ENCODE measurements at places on chromosomes 5 and 9.

- no peak overlapping the region for H3K4me3 ChIP-seq
- H3K36me3 ChIP-seq, result no peaks in the 10 kb centered on the region
- peak overlapping the region; percentile 94 for H3K27ac ChIP-seq
- no peaks in the 10 kb centered on the region for H3K27me3 ChIP-seq
These were observed 3.1 kb upstream of the STOM start for GRCh38 chr9:121373011-121373729.

DNA sequence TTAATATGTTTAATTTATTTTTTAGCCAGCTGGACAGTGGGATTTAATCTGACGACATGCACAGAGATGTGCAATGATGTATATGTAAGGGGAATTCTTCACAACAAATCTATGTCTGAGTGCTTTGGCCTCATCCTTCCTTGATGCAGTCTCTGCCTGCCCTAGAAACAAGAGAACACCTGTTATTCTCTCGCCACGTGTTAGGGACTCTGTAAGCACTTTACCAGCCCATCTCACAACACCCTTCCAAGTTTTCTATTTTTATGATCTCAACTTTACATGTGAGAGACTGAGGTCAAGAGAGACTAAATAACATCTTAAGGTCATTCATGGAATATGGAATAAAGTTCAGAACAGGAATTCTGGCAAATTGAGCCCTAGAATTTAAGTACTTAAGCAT, 123.0 kb upstream of the GAS1 start:
- H3K27ac ChIP-seq, result no peak overlapping the region
- H3K27me3 ChIP-seq, result no peaks in the 10 kb centered on the region
- H3K4me3 ChIP-seq, result no peak overlapping the region
- H3K4me1 ChIP-seq, result peaks cover 19% of the 10 kb centered on the region
- H3K36me3 ChIP-seq, result no peaks in the 10 kb centered on the region

DNA sequence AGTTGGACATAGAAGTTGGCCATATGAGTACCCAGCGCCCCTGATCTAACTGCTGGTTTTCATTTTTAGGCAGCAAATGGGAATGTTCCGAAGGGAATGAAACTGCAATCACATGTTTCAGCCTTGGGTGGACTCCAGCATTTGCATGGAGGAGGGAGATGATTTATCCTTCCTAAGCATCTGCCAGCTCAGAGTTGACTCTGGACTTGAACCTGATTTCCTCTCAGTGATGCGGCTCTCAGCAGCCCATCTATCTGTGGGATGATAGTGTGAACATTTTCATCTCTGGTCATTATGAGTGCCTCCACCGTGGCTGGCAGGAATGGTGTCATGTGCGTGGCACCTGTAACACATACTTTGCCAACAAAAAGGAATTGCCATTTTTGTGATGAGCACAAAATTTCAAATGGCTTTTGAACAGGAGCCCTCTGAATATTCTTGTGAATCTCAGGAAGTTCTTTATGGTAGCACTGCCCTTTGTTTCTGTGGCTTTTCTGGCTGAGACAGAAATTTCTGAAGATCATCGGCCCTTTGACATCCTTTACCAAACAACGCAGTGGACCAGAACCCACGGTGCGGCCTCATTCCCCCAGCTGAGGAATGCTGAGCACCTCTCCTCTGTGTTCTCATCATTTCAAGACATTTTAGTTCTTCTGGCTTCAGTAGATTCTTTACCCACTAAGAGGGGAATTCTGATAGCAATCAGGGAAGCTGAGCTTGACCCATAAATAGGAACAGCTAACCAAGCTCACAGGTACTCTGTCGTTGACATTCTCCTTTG, 28.5 kb downstream of the FUBP3 start:
- H3K4me3 ChIP-seq, result no peak overlapping the region
- no peak for DNase-seq
- no peak overlapping the region for H3K27ac ChIP-seq
- H3K36me3 ChIP-seq, result no peaks in the 10 kb centered on the region

- H3K27me3 ChIP-seq, result no peaks in the 10 kb centered on the region
- H3K27ac ChIP-seq, result no peak overlapping the region
- no peak overlapping the region for H3K4me3 ChIP-seq
- H3K36me3 ChIP-seq, result no peaks in the 10 kb centered on the region
- no peak for DNase-seq
- H3K4me1 ChIP-seq, result no peaks in the 10 kb centered on the region
These were observed 389.0 kb downstream of the RASEF start for GRCh38 chr9:82673919-82674318.

Measured in gastrocnemius medialis (tissue), 4 donors.